Activated T-cell treated with anti-CD3 and anti-CD28 coated beads for 48 hours (primary cell): ENCODE measurements at places on chromosomes 12 and 14.

DNA sequence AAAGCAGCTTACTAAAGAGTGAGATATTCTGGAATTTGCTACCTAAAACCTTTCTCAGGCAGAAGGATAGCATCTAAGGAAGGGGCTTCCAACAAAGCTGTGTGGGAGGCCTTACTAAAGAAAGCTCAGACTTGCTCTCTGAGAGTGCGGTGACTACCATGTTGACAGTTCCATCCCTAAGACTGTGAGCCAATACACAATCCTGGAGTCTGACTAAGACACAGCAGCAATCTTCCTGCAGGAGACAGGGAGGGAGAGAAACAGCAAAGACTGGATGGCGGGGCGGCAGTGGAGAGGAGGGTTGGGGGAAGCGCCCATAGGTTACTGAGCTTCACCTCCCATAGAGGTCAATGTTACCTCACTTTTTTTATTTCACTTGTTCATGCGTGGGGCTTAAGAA, 70.9 kb downstream of the KITLG start:
- no peak for DNase-seq

- no peak for DNase-seq
These were observed 46.9 kb downstream of the GPR68 start for GRCh38 chr14:91197631-91198030.

DNA sequence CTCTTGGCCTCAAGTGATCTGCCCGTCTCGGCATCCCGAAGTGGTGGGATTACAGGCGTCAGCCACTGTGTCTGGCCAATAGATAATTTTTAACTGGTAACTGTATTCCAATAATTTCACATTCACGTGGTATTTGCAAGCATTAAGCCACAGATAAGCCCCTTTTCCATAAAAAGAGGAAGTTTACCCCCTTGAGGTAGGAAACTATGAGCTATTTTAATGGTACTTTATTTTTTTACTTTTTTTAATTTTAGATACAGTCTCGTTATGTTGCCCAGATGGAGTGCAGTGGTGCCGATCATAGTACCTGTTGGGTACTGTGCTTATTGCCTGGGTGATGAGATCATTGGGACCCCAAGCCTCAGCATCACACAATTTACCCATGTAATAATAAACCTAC, 42.9 kb upstream of the AP4S1 start:
- no peak for DNase-seq

- no peak for DNase-seq
These were observed 53.3 kb upstream of the CDKN3 start for GRCh38 chr14:54343272-54344121.

DNA sequence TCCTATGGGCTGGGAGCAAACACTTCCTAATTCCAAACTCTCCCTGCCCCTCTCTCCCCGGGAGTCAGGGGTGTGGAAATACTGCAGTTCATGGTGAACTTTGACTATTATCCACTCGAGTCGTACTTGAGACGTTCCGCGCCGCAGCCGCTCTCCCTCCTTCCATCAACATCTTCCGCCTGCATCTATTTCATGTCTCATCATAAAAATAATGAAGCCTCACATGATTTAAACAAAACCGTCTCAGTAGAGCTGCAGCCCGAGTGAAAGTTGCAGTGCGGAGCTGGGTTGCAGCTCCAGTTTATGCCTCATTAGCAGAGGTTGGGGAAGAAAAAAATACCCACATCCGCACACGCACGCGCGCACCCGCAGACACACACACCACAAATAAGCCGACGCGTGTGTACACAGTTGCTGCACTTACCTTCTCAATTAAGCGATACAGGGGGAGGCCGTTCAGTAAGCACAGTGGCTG, 283 bp downstream of the LMO3 start:
- DNase-seq, result no peak

DNA sequence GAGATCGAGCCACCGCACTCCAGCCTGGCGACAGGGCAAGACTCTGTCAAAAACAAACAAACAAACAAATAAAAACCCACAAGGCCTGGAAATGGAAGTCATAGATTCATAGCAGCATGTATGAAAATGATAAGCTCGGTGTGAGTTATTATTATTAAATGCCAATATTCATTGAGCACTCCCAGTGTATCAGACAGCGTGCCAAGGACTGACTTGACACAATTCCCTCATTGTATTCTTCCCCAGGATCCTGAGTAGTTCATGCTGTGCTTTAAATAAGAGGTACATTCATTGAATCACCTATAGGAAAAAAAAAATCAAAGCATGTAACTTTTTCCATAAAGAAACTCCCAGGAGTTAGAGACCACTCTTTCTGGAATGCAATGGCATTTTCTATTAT, 12.6 kb upstream of the RFLNA start:
- no peak for DNase-seq

GRCh38 chr12:120842595-120842994, 61.6 kb downstream of the SPPL3 start:
- no peak for DNase-seq

- no peak for DNase-seq
These were observed 3.4 kb upstream of the RPAP3 start for GRCh38 chr12:47709237-47709636.

- DNase-seq, result no peak
These were observed 15.0 kb downstream of the NDUFA12 start for GRCh38 chr12:94988471-94988870.

- DNase-seq, result no peak
These were observed 14.9 kb downstream of the TRMT61A start for GRCh38 chr14:103543721-103544387.

DNA sequence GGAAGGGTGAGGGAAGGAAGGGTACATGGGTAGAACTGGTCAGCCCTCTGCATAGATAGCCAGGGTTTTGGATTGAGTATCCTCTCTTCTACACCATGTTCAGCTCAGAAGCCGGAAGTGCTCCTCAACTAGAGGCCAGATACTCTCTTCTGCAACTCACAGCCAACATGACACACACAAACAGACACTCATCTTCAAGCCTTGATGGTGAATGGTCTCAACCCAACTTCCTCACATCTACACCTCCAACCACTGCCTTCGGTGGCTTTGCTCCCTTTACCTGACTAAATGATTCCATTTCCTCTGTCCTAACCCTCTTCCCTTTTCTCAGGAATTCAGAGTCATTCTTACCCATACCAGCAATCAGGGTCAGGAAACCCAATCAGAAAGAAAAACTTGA, 7.6 kb upstream of the FKBP11 start:
- DNase-seq, result no peak

- no peak for DNase-seq
These were observed 28.5 kb downstream of the PPP1R13B start for GRCh38 chr14:103818870-103819269.

- no peak for DNase-seq
These were observed 68.9 kb downstream of the FSCB start for GRCh38 chr14:44438221-44438620.

GRCh38 chr12:119676022-119676421, 8.1 kb downstream of the PRKAB1 start:
- no peak for DNase-seq
